ENCODE measurements at places on chromosomes 13 and 19. TPM values are rescaled to one million over a fixed set of nuclear protein-coding genes. Genes with fewer than 3 reads are reported as not detected.

DNA sequence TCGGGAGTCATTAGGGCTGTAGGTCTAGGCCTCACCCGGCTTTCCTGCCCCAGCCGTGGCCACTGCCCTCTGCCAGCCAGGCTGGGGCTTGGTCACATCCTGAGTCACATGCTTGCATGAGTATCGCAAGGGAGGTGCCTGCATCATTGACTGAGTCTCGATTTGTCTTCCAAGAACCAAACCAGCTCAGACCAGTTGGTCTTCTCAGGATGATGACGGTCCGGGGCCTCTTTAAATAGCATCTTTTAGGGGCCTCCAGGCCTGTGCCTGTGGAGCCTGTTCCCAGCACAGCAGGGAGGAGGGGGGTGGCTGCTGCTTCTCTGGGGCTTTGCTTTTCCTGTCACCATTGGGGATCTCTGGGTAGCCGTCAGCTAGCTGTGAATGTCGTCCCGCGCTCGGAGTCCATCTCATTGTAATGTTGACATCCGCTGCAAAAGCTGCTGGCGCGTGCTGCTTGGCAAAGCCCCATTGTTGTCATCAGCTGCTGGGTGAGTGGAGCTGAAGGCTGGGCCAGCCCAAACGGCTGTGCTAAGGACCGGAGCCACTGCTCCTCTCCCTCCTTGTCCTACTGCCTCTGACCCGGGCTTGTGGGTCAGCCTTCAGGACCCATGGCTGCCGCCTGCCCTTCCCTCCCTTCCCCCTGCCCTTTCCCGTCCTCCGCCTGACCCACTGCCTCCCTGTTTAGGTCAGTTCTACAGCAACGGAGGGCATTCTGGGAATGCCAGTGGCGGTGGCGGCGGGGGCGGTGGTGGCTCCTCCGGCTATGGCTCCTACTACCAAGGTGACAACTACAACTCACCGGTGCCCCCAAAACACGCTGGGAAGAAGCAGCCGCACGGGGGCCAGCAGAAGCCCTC is 14.3 kb upstream of the QTRT1 start:
- no peak for DNase-seq

DNA sequence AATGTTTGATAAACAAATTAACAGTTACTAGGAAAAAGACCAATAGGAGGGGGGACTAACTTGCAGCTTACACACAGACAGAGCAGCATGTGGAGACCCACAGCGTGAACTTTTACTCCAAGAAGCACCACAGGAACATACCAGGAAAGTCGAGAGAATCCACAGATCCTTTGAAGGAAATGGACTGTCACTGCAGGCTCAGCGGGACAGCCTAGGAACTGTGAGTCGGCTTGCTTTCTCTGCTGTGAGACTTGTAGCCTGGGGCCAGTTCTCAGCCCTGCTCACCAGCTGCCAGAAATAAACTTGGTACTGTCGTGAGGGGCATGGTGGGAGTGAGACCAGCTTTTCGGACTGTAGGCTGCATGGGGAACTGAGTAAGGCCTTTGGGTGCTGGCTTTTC is 1211.5 kb downstream of the PCDH17 start:
- no peak for DNase-seq

DNA sequence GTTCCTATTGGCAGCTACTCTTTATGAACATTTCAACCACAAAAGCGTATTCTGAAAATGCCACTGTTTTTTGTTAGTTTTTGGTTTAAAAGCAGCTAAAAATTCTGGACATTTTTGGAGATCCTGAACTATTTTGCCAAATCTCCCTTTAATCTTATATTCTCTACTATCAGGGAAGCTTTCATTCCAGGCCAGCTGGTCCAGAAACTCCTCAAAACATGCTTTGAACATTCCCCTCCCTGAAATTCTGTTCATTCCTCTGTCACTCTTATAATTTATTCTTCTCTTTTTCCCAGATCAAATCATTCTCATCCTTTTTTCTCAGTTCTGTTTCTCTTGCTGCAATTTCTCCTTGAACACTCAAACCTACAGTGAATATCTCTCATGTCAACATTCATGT is 790.9 kb upstream of the ARGLU1 start:
- DNase-seq: no peak

DNA sequence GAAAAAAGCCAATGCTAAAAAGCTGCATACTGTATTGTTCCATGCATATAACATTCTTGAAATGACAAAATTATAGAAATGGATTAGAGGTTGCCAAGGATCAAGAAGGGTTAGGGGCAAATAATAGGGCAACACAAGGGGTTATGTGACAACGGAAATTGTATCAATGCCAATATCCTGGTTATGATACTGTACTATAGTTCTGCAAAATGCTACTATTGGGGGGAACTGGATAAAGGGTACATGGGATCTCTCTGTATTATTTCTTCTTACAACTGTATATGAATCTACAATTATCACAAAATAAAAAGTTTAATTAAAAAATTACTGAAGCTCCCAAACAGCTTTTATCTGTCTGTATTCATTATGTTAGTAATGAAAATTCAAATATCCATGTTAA is 31.9 kb downstream of the LNX2 start:
- DNase-seq: no peak

DNA sequence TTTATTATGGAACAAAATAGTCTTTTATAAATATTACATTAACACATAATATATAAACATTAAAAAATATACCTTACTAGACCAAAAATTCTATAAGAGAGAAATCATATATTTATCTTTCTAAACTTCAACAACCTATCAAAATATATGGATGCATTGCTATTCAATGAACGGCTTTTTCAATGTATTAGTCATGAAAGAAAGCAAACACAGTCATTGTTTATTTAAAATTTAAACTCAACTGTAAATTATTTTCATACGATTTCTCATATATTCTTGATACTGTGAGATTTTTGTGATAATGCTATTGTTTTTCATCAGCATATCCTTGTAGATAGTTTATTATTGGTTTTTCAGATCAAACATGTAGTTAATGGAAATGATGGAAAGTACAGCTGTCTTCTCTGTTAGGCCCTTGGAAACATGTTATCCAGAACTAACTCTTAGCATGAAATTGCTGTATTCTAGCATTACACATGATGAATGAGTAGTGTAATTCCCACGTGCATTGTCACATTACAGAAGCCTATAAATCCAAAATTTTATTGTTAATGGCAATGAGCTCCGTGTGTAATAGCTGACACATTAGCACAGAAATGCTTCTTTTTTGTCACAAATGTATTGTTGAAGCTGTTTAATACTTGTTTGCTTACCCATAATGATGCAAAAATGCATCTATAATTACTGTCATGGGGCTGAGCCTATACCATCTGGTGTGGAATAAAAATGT is 1639.9 kb downstream of the SLITRK5 start:
- DNase-seq: no peak

DNA sequence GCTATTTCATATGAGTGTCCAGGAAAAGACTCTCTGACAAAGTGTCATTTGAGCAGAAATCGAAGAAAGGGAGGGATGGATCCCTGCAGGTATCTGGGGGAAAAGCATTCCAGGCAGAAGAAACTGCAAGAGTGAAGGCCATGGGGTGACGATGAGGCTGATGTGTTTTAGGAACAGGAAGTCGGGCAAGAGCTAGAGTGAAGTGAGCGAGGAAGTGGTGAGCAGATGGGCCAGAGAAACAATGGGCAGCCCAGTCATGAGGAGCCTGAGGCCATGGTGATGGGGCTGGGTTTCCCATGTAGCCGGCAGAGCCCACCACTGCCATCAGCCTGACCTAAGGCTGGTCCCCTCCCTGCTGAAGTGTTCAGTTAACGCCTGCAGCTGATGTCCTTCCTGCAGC is 150.2 kb downstream of the TNFSF13B start:
- DNase-seq: no peak

GRCh38 chr13:109389456-109389855 is 396.9 kb downstream of the IRS2 start:
- peak; percentile 74 for DNase-seq

- DNase-seq: no peak
These were observed 17.2 kb upstream of the SLITRK6 start for GRCh38 chr13:85816413-85816812.

DNA sequence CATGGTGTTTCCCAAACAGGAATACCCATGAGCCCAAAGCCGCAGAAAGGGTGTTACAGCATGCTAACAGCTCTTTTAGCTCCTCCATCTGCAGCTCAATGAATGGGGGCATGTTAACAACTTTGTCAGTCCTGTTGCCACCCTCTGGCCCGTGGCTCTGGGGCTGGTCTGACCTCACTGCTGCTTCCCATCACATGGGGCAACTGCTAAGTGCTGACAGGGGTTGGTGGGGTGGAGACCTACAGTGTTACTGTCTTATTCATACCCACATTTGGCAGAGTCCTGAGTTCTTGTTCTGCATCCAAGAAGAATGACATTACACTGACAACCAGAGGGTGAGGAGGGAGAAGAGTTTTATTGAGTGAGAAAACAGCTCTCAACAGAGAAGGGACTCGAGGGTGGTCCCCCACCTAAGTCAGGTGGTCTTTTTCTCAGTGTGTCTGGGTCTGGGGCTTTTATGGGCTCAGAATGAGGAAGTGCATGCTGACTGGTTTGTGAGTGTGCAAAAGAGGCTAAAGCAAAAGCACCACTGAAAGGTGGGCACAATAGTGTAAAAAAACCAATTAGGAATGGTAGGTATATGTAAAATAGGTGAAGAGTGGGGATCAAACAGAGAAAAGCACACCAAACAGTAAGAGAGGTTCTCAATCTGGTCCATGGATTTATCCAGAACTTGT is 1952.0 kb upstream of the PCDH20 start:
- DNase-seq: no peak

DNA sequence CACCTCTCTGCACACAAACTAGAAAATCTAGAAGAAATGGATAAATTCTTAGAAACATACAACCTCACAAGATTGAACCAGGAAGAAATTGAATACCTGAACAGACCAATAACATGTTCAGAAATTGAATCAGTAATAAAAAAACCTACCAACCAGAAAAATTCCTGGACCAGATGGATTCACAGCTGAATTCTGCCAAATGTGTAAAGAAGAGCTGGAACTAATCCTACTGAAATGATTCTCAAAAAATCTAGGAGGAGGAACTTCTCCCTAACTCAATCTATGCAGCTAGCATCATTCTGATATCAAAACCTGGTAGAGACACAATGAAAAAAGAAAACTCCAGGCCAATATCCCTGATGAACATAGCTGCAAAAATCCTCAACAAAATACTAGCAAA is 166.7 kb downstream of the RGCC start:
- DNase-seq: no peak

DNA sequence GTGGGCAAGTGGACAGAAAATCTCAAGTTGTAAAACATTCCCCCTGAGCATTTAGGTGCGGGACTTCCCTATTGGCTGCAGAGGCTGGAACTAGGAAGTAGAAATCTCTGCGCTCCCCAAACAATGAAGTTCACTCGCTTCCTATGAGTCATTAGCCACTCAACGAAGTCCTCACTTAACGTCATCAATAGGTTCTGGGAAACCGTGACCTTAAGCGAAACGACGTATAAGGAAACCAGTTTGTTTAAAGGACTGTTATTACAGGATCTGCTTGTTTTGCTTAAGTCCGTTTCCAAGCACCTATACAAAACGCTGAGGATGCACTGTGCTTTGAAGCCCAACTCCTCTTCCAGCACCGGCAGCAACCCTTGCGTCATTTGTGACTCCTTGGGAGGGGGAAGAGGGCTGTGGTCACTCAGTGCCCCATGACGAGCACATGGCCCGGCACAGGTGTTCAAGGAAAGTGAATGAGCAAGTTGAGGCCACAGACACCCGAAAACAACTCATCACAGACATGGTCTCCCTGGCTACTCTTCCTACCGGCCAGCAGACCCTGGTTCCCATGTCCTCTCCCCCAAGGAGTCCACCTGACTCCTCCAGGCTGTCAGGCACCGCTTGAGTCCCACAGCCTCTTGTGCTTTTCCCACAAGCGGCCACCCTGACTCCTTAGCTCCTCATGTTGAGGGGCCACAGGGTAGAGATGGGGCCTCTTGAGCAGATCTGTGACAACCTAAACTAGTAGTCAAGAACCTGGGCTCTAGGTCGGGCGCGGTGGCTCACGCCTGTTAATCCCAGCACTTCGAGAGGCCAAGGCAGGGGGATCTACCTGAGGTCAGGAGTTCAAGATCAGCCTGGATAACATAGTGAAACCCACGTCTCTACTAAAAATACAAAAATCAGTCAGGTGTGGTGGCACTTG is 4.8 kb downstream of the RPS16 start:
- DNase-seq: peak; percentile 92

GRCh38 chr13:74230984-74231501 is 96.8 kb upstream of the KLF12 start:
- DNase-seq: no peak

DNA sequence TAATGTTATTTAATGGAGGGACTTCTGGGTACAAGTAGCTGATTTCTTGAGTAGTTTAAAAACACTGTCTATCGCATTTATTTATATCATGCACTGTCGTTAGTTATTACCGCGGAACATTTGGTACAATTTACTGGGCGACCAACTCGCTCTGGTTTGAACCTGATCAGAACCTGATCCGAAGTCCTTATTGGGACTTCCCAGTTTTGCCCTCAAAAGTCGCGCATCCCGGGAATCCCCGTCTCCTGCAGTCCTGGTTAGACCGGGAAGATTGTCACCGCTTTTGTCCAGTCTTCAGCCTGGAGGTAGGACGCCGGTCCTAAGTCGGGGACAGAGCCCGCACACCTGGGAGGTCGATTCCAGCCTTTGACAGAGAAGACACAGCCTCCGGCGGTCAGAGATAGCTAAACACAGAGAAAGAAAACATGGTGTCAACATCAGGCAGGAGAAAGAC is 694 bp downstream of the CLN5 start:
- peak; percentile 28 for DNase-seq

GRCh38 chr13:99307648-99308339 is 595 bp upstream of the GPR183 start:
- DNase-seq: peak; percentile 80

- no peak for DNase-seq
These were observed 3.1 kb upstream of the NKPD1 start for GRCh38 chr19:45163751-45164460.

- DNase-seq: peak; percentile 12
These were observed 21.5 kb upstream of the GSX1 start for GRCh38 chr13:27770809-27771208.

GRCh38 chr19:47109541-47110375 is 3.8 kb downstream of the ZC3H4 start:
- no peak for DNase-seq

GRCh38 chr19:39919976-39920375 is 14.5 kb downstream of the FCGBP start:
- peak; percentile 23 for DNase-seq

- DNase-seq: peak; percentile 69
These were observed 51.3 kb downstream of the CELF5 start for GRCh38 chr19:3275583-3276340.

SLC25A15 gene
- 6.1 TPM for total RNA-seq

MUC16 gene
- not detected for total RNA-seq

NECTIN2 gene
- 136 TPM for total RNA-seq

CADM4 gene
- 1.5 TPM for total RNA-seq

All from M059J (cell line).